ENCODE measurements at places on chromosomes 13 and 19. TPM values are rescaled to one million over a fixed set of nuclear protein-coding genes. Genes with fewer than 3 reads are reported as not detected.

The WTIP gene
- 3.2 TPM for total RNA-seq

The ZNF850 gene
- 3.8 TPM for total RNA-seq

The GNA15 gene
- 4.3 TPM for total RNA-seq

The EID2B gene
- 0.20 TPM for total RNA-seq

The SYNGR4 gene
- total RNA-seq, result 0.41 TPM

GRCh38 chr19:3916033-3916432 is 16.8 kb upstream of the NMRK2 start:
- DNase-seq, result no peak

- no peak for DNase-seq
Observed at GRCh38 chr13:40160618-40161350, 505.3 kb downstream of the COG6 start.

DNA sequence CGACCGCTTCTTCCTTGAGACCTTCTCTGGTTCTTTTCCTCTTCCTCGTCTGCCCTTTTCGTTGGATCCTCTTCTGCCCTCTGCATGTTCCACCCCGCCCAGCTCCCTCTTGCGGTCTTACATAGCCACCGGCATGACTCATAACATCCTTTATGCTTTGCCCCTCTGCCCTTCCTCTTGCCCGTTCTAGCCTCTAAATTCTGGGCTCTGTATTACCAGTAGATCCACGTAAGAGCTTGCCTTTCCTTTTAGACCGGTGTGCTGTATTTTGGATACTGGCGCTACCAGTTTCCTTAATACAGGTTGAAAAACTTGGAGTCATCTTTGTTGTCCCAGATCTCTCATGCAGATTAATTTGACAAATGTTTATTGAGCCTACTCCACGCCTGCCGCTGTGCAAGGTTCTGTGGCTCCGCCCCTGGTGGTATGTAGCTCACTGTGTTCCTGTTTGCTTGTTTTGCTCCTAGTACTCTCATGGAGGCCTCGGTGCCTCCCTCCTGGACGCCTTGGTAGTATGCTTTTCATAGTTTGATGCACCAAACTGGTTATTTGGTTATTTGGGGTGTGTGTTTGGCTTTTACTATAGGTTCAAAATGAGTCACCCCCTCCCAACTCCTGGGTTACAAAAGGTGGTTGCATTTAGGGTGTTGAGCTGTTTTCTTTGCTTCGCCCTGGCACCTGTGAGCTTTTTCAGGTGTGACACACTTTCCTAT is 1.7 kb downstream of the GTF3A start:
- DNase-seq, result peak; percentile 89

DNA sequence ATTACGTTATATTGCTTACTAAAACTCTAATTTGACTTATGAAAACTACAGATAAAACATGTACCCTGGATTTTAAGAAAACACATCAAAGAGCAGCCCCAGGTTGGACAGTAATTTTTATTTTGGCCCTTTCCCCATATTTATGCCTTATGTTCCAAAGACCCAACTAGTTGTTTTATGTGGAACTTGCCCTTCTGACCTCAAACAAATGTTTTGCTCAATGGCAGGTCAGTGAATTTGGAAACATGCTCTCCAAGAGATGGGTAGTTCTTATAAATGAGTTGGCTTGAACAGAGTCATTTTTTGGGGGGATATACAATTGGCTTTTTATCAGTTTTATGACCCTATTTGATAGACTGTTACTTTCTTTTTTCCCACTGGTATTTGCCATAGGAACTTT is 360.0 kb downstream of the HS6ST3 start:
- no peak for DNase-seq

DNA sequence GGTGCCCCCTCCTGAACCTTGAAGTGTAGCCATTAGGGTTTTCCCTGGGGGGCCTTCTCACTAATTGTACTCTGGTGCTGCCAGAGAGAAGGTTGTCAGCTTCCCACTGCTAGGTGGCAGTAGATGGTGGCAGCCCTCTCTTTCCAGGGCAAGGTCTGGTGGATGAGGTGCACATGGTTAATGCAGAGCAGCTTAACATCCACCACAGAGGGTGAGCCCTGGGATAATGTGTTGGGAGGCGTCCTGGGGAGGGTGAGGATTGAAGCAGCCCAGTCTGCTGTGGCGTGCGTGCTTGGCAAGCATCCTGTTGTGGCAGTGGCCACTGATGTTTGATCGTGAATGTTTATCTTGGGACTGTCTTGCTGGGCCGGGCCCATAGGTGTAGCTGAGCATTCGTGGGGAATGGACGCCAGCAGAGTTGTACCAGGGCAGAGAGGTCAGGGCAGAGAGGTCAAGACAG is 5.8 kb downstream of the EGLN2 start:
- peak; percentile 44 for DNase-seq

DNA sequence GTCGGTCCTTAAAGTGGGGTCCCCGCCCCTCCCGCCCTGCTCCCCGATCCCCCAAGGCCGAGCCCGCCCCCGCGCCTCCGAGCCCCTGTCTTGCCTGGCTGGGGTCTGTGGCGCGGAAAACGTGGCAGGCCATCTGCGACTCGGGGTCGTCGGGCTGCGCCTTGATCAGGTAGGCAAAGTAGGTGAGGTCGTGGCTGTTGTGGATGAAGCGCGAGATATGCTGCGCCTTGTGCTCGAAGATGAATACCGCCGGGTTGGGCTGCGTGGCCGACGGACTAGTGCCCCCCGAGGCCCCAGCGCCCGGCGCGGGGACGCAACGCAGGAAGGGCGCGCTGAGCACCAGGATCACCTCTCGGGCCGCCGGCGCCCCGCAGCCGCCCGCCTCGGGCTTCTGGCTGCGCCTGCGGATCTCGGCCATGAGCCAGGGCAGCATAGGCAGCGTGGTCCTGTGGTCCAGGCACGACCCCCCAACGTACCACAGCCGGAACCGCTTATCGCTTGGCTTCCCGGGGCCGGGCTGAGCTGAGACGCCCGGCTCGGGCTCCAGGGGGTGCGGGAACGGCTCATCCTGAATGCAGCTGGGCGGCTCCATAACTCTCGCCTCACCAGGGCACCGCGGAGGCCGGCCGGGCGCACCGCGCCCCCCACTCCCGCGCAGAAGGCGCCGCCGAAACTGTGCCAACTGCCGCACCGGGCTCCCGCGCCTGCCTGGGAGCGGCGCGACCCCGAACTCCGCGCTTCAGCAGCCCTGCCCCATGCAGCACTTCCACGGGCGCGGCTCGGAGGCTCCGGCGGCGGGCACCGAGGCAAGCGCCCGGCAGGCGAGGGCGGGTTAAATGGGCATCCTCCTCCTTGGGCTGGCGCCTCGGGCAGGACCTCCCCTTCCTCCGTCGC is 546 bp downstream of the TBC1D4 start:
- DNase-seq, result peak; percentile 66

DNA sequence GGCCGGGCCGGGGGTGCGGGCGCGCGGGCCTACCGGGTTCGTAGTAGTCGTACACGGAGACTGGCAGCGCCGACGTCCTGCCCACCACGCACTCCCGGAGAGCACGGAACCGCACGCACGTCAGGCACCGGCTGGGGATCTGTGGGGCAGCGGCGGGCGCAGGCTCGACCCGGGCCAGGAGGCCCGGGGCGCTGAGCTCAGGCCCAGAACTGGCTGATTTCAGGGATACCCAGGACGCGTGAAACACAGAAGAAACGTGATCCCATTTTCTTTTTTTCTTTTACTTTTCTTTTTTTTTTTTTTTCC is 9.0 kb downstream of the F2RL3 start:
- no peak for DNase-seq

DNA sequence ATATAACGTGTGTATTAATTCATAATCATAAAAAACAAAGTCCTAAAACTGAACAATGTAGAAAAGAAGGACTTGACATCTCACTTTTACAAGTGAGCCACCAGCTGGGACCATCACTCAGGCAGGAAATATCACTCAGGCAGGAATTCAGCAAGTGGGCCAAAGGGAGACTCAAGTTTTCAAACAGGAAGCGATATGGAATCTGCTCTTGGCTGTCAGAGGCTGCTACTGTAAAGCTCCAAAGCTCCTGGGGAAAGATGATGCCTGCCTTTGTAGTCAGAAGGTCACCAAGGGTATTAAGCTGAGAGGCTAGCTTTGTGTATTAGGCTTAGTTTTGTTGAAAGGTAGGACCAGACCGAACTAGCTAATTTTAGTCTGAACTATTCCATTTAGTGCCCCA is 5.5 kb upstream of the AKAP11 start:
- DNase-seq, result no peak

DNA sequence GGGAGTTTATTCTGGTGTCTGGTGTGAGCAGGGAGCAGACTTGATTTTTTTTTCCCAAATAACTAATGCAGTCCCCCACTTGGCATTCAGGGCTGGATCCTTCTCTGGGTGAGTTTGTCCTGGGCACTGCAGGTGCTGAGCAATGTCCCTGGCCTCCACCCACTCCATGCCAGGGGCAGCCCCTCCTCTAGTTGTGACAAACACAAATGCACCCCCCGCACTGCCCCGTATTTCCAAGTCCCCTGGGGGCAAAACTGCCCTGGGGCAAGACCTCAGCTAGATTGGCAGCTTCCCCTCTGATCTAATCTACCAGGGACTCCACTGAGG is 6.4 kb downstream of the MOB3A start:
- no peak for DNase-seq

- DNase-seq, result no peak
Observed at GRCh38 chr19:33055718-33056117, 9.0 kb downstream of the RHPN2 start.

- no peak for DNase-seq
Observed at GRCh38 chr19:47303966-47304365, 5.7 kb upstream of the C5AR1 start.

DNA sequence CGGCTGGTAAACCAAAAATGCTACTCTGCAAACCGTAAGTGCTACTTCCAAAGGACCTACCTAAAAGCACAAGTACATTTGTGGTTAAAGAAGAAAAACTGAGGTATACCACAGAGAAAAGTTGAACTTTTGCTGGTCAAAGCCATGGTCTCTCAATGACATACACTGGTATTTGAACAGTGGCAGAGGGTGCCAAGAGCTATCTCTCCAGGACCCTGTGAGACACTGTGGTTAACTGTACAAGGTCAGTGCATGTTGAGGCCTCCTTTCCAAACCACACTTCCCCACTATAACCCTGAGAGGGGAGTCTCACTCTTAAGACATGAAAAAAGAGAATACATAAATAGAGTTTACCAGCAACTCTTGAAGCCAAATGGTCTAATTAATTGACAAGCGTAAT is 49.5 kb downstream of the COL4A1 start:
- DNase-seq, result no peak

- peak; percentile 66 for DNase-seq
Observed at GRCh38 chr19:50510121-50510670, 795 bp downstream of the JOSD2 start.

Measured in mucosa of descending colon (tissue), 3 donors.